Right renal pelvis (tissue), 4 donors: ENCODE measurements at places on chromosomes 7 and 10. TPM values are rescaled to one million over a fixed set of nuclear protein-coding genes. Genes with fewer than 3 reads are reported as not detected.

GRCh38 chr10:131862548-131862947, 38.3 kb upstream of the PPP2R2D start:
- DNase-seq: no peak

GRCh38 chr7:131110297-131111080, 217.2 kb upstream of the MKLN1 start:
- no peak for DNase-seq

GRCh38 chr10:133438711-133439273, 14.4 kb upstream of the SPRN start:
- DNase-seq: no peak

ADARB2 gene
- polyA plus RNA-seq: 1.8 TPM

CYP3A7 gene
- polyA plus RNA-seq: 1.2 TPM

NRAP gene
- polyA plus RNA-seq: not detected

TBC1D12 gene
- polyA plus RNA-seq: 23.6 TPM

TLX1 gene
- polyA plus RNA-seq: 0.04 TPM

DNA sequence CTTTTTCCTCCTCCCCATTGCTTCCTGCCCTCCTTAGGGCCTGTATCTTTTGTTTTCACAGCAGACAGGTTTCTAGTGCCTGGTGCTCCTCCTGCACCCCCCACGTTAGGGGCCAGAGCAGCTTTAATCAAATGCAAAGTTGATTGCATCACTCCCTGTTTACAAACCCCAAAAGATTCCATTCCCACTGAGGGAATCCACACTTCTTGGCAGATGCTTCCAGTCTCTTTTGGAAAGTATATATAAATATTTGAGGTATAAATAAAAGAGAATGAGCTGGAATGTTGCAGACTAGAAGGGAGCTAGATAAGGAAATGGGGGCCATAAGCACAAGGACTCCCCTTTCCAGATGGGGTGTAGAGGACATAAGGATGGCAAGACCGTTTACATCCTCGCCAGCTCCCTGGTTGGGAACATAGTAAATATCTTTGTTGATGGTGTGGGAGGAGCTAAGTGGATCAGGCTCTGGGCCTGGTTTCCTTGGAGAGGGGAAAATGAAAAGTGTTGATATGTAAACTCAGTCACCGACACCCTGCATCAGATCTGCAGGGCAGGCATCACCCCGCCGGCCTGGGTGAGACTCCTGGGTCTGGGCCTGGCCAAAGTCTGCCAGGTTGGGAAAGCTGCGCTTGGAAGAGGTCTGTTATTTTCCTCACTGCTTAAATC, 6.2 kb downstream of the RARRES2 start:
- no peak for DNase-seq

- DNase-seq: no peak
Observed at GRCh38 chr10:5814110-5815107, 1.2 kb upstream of the GDI2 start.

LIPN gene
- polyA plus RNA-seq: not detected

ANK3 gene
- polyA plus RNA-seq: 140 TPM

- DNase-seq: no peak
Observed at GRCh38 chr7:101804088-101804963, 13.1 kb upstream of the CUX1 start.

CD36 gene
- 32.0 TPM for polyA plus RNA-seq

- DNase-seq: no peak
Observed at GRCh38 chr10:3054183-3054850, 13.0 kb upstream of the PFKP start.

PLPP4 gene
- polyA plus RNA-seq: 6.7 TPM

DNA sequence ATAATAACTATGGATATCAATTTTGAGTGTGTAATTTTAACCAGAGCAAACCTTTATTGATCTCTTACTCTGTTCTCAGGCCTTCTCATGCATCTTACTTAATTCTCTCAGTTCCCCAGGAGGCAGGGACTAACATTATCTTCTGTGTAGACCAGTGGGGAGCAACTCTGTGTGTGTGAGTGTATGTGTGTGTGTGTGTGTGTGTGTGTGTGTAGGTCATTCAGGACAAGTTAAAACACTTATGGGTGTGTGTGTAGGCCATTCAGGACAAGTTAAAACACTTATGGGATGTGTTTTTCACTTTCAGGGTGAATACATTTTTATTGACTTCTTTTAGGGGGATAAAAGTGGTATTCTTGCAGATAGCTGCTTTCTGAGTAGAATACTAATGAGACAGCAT, 145.0 kb downstream of the ADAM12 start:
- no peak for DNase-seq

DNA sequence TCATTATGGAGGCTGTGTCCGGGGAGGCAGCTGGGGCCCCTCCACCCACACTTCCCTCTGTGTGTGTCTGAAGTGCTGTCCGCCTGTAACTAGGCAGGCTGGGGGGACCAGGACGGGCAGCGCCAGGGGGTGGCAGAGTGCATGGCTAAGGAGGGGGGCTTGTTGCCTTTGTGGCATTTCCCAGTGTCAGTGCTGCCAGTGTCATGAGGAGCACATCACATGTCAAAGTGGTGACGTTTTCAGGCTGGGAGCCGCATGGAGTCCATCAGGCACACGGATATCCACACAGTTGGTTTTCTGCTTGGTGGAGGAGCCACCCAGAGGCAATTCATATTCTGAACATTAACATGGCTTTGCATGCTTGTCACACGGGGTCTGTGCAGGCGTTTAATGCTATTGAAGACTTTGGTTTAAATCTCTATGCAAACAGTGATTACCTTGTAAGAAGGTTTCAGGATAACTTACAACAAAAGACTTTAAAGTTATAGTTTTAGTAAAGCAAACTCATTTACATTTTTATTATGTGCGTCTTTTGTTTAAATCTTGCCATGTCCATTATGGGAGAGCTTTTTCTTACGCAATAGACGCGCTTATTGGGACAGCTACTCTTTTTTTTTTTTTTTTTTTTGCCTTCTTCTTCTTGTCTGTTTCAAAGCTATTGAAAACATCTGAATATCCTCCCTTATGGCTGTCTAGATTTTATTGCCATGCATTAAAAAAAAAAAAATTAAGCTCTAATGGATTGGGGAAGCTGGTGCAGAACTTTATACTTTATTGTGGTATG, 52.9 kb downstream of the C10orf67 start:
- DNase-seq: no peak

NUTM2B gene
- polyA plus RNA-seq: 2.8 TPM

DBF4 gene
- polyA plus RNA-seq: 15.9 TPM

GRCh38 chr7:7524121-7524520, 11.6 kb downstream of the COL28A1 start:
- no peak for DNase-seq

ASZ1 gene
- 0.04 TPM for polyA plus RNA-seq

DNA sequence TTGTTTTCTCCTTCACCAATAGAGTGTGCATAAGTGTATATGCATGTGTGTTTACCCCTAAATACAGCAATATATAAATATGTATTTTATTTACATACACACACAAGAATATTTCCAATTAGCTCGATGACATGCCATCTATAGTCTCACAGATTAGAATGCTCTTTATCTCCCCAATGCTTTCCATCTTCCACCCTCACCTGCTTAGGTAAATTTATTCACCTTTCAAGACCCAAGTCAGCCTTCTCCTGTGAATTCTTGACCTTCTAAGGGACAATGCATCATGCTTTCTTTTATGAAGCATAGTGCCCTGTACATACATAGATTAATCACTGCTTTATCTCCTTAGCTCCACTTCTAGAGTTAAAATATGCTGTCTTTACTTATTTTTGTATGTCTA, 49.7 kb downstream of the SEMA3A start:
- no peak for DNase-seq

GRCh38 chr7:94270772-94271171, 123.9 kb upstream of the COL1A2 start:
- DNase-seq: no peak

DNA sequence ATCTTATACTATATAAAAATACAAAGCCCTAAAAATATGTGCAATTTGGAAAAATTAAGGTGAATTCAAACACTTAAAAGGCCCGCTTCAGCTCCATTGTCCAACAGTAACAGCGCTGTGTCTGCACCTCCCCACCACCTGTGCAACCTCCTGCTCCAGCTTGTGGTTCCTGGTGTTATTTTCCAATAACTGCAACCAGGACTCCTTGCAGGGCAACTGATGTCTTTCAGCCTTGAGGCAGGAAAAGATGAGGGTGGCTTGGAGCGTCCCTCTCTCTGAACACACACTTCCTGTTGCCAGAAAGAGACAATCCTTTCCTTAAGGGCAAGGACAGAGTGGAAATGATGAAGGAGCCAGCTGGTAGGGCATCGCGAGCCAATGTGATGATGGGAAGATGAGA, 336.0 kb downstream of the GLRX3 start:
- no peak for DNase-seq

ACTR3C gene
- polyA plus RNA-seq: 12.3 TPM

COA1 gene
- polyA plus RNA-seq: 73.5 TPM

- no peak for DNase-seq
Observed at GRCh38 chr10:10294881-10295529, 722.7 kb upstream of the CELF2 start.

DNA sequence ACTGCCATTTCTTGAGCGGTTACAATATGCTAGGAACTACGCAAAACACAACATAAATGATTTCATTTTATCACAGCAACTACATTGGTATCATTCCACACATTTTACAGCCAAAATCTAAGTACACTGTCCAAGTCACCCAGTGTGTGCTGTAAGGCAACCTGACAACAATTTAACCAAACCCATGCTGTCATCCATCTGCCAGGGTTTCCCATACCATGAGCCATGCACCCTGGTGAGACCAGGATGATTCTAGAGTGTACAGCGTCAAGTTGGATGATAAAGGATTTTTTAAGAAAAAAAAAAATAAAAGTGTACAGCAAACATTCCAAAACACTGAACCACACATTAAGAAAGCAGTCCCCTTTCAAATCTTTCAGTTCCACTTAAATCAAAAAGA, 52.9 kb downstream of the PIK3AP1 start:
- no peak for DNase-seq

GRCh38 chr7:70505468-70505867, 626.5 kb upstream of the GALNT17 start:
- no peak for DNase-seq

MRLN gene
- polyA plus RNA-seq: 0.77 TPM

DNA sequence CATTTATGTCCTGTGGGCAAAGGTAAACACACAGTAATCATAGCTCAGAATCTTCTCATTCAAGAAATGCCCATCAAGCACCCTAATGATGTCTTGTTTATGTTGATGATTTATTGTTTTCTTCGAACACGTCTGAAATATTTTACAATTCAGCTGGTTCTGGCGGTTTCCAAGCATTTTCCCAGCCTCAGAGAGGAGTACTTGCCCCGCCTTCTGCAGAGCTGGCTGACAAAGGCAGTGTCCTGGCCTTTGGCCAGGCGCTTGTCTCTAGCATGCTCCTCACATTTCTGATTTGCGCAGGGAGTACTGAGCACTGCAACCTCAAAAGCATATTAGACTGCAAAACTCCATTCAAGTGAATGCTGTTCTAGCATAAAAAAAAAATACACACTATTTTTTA, 314.2 kb upstream of the GNAI1 start:
- peak; percentile 26 for DNase-seq
